Amniotic epithelial cell (primary cell): ENCODE measurements at places on chromosomes 1 and 21.
A peak's percentile ranks its signal among the peaks of the same experiment; 100 is the strongest.

- DNase-seq = no peak
Measured at GRCh38 chr1:3773572-3774275, 1.2 kb downstream of the SMIM1 start.

DNA sequence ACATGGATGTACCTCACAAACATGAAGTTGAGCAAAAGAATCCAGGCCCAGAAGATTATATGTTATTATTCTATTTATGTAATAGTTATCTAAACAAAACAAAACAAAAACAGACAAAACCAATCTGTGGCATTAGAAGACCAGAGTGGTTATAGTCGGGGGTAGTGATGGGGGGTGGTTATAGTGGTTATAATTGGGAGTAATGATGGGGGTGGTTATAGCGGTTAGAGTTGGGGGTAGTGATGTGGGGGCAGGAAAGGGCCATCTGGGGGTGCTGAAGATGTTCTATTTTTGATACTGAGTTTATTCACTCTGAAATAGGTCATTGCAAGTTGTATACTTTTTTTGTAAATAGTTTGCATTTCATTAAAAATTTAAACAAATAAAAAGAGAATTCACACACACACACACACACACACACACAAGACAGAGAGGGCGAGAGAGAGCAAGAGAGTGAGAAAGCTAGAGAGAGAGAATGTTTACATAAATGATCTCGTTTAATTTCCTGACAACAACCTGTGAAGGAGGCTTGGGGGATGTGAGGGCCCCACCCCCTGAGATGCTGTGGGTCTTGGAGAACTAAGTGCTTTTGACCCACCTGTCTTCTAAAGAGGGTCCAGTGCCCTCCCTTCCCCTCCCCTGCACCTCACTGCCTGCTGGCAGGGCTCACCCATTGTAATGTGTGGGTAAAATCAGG, 37.4 kb downstream of the RHOU start:
- no peak for DNase-seq

GRCh38 chr1:153612755-153613331, at the start of gene S100A16:
S100A16 (minus strand) TSS chr1:153613137; CDS start chr1:153608151, 4,986 bp downstream.
- peak; percentile 65 for DNase-seq

GRCh38 chr1:88311907-88312306, 372.2 kb upstream of the PKN2 start:
- DNase-seq = no peak

DNA sequence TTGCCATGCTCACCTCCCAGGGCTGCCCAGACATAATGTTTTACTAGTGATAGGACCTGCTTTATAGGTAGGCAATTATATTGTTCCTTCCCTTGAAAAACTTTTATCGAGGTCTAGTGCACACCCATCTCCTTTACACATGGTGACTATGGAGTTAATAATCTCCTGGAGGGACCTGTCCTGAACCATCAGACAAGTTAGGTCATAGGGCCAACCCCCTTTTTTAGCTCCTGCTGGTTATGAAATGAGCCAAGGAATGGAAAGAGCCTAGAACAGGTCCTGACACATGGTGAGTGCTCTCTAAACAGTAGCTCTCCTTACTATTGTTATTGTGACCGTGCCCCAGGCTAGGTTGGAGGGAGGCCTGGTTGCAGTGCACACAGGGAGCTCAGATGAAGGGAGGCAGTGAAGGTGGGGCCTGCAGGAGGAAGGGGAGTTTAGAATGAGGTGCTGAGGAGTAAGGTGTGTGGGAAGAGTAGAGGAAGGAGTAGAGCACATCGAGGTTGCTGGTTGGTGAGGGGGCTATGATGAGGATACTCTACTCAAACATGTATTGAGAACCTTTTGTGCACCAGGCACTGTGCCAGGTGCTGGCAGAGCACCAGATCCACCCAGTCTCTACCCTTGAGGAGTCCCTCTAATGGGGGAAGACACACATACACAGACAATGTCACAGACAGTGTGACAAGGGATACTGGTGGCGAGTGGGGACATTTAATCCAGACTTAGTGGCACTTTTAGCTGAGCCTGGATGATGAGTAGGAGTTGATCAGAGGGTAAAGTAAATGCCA, 14.1 kb upstream of the LMNA start:
- no peak for DNase-seq

DNA sequence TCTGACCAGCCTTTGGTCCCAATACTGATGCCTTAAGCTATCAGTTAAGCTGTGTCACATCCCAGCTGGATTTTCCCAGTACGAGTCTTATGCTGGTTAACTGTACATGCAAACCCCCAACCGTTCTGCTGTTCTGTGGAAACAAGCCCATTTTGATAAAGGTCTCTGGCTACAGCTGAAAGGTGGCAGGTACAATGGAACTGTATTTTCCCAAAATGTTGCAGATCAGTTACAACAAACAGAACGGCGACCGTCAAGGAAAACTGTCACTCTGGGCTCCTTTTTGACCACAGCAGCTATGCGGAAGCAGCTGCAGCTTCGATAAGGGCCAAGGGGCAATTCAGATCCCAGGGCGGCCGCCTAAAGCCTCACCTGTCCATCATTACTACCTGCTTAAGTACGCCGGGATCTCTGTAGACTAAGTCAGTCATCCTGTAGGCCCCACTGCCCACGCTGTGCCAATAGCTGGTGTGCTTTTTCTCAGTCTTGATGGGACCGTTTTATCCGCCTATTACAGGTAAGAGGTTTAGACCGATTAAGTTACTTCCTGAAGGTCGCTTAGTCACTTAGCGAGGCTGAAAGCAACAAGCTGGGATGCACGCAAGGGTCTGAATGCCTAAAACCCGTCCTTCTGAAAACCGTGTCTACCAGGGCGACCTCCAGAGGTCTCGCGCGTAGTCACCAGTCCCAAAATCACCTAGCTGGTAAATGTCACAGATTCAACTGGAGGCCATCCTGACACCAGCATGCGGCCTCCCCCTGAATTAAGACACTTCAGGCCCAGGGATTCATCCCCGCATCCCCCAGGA, 11.1 kb upstream of the RAB42 start:
- peak; percentile 26 for DNase-seq

DNA sequence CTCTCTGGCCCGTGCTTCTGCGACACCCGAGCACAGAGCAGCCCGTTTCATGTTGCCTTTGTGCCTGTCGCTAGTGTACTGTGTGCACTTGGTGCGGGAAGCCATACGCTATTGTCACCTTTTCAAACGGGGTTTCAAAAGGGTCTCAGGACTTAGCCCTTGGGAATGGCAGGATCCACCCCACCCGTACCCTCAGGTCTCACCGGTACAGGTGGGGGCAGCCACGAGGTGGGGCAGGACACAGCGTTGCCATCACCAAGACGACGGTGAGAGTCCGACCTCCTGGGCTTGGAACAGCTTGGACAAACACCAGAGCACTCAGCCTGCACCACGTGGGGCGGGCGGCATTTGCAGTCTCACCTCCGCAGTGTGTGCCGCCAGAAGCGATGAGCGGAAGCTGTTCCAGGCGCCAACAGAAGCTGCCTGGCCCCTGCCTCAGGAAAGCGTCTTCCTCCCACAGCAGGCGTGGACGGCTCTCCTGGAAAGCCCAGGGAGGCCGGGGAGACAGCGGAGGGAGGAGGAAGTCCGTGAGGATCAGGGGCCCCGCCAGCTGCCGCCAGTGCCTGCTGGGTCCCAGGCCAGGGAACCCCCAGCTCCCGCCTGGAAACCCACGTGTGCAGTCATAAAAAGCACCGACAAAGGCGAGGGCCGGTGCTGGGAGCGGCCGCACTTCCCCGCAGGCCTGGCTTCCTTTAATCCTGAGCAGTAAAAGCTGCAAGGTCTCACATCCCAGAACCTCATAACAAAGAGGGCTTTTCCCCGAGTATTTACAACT, 131.3 kb upstream of the ARHGEF16 start:
- DNase-seq = no peak

- DNase-seq = no peak
Measured at GRCh38 chr1:162612606-162613400, 19.5 kb upstream of the DDR2 start.

- DNase-seq = peak; percentile 79
Measured at GRCh38 chr1:151060007-151060656, at the start of gene MLLT11. MLLT11 (plus strand) TSS chr1:151060397; CDS start chr1:151067225, 6,828 bp downstream.

GRCh38 chr1:239164451-239165180, 221.8 kb upstream of the CHRM3 start:
- DNase-seq = no peak

- DNase-seq = no peak
Measured at GRCh38 chr1:52210044-52210443, 68.2 kb downstream of the ZFYVE9 start.

GRCh38 chr1:88016947-88017346, 667.1 kb upstream of the PKN2 start:
- no peak for DNase-seq

DNA sequence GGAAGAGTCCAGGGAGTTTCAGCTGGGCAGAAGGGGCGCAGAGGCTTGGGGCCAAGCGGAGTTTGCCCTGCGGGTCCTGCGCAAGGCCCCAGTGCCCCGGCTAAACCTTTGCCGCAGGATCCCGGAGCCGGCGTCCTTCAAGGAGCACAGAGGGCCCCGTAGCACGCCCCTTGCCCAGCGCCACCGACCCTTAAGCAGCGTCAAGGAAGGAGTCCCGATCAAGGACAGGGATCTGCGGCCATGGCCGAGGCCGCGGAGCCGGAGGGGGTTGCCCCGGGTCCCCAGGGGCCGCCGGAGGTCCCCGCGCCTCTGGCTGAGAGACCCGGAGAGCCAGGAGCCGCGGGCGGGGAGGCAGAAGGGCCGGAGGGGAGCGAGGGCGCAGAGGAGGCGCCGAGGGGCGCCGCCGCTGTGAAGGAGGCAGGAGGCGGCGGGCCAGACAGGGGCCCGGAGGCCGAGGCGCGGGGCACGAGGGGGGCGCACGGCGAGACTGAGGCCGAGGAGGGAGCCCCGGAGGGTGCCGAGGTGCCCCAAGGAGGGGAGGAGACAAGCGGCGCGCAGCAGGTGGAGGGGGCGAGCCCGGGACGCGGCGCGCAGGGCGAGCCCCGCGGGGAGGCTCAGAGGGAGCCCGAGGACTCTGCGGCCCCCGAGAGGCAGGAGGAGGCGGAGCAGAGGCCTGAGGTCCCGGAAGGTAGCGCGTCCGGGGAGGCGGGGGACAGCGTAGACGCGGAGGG, 520 bp downstream of the CLIC6 start:
- no peak for DNase-seq

DNA sequence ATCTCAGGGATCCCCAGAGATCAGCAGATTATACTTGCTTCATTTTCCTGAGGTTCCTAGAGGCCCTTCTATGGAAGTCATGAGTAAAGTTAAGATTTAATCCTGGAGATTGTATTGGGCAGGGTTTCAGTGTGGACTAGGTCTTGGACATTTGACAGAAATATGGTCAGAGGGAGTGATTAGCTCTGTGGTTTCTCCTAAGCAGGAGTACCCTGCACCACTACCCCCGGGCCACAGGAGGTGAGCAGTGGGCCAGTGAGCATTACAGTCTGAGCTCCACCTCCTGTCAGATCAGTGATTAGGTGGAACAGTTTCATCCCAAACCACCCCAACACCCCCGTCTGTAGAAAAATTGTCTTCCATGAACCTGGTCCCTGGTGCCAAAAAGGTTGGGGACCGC, 43.2 kb downstream of the PHACTR4 start:
- DNase-seq = peak; percentile 72
